Left renal cortex interstitium (tissue), 4 donors: ENCODE measurements at places on chromosomes 4 and X. TPM values are rescaled to one million over a fixed set of nuclear protein-coding genes. Genes with fewer than 3 reads are reported as not detected.

- DNase-seq, result no peak
These were observed 118.0 kb upstream of the EDNRA start for GRCh38 chr4:147362938-147363337.

DNA sequence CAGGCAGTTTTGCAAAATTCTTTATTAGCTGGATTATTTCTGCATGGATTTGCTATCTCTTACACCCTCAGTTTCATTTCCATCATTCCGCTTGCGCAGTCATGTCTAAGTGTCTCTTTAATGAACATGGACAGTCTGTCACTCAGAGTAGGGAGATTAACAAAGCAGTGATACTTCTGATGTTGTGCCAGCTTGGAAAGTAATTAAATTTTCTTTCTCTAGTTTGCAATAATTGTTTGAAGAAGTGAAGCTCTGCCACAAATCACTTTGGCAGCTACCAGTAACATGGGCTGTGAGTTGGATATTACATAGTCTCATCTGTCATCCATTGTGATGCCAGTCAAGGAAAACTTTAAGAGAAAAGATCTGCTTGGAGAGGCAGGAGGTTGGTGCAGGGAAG is 324.8 kb upstream of the NWD2 start:
- DNase-seq, result no peak

DNA sequence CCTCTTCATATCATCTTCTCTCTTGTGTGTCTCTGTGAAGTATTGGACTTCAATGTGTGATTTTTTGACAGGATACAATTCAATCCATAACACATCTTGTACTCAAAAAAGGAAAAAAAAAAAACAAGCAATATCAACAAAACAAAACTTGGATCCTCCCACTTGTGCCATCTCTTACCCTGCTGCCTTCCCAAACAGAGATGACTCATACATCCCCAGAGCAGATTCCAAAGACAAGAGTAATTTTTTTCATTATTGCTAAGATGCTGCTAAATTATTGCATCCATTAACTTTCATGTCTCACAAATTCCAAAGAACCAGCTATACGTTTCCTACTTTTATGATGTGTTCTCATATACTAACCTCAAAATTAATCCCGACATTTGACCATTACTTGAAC is 479.2 kb downstream of the GBA3 start:
- DNase-seq, result no peak

DNA sequence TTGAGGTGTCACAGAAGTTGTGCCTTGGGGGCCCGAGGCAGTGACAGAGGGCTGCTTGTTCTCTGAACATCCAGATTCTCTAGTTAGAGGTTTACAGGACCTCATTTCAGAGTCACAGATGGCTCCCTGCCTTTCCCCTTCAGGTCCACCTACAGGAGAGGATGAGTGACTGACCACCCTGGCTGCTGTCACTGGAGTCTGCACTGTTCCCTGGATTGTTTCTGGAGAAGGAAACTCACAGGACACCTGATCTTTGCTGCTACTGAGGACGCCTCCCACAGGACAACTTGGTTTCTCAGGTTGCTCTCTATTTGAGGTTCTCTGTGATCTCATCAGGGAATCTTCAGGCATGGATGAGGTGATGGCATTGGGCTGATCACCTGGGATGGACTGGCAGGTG is 58.3 kb downstream of the GPRIN3 start:
- DNase-seq, result no peak

Gene VCX3A
- 0.17 TPM for polyA plus RNA-seq

Gene FAM53A
- polyA plus RNA-seq, result 1.2 TPM

Gene STS
- polyA plus RNA-seq, result 5.5 TPM

Gene DHRSX
- 35.1 TPM for polyA plus RNA-seq
